ENCODE measurements at places on chromosomes 7 and 10.

GRCh38 chr7:7772397-7772821 lies 54.0 kb upstream of the RPA3 start:
- no peak for DNase-seq

DNA sequence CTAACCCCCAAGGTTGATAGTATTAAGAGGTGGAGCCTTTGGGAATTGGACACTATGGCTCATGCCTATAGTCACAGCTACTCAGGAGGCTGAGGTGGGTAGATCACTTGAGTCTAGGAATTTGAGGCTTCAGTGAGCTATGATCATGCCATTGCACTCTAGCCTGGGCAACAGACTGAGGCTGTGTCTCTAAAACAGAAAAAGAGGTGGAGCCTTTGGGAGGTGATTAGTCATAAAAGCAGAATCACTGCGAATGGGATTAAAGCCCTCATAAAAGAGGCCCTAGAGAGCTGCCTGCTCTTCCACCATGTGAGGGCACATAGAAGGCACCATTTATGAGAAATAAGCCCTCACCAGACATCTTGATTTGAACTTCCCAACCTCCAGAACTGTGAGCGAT lies 81.9 kb downstream of the SKAP2 start:
- no peak for DNase-seq

- DNase-seq: no peak
These were observed 133.5 kb downstream of the CHN2 start for GRCh38 chr7:29328045-29328444.

GRCh38 chr10:14947268-14947667 lies 6.6 kb downstream of the DCLRE1C start:
- no peak for DNase-seq

- no peak for DNase-seq
These were observed 3.5 kb upstream of the OIT3 start for GRCh38 chr10:72890086-72890485.

DNA sequence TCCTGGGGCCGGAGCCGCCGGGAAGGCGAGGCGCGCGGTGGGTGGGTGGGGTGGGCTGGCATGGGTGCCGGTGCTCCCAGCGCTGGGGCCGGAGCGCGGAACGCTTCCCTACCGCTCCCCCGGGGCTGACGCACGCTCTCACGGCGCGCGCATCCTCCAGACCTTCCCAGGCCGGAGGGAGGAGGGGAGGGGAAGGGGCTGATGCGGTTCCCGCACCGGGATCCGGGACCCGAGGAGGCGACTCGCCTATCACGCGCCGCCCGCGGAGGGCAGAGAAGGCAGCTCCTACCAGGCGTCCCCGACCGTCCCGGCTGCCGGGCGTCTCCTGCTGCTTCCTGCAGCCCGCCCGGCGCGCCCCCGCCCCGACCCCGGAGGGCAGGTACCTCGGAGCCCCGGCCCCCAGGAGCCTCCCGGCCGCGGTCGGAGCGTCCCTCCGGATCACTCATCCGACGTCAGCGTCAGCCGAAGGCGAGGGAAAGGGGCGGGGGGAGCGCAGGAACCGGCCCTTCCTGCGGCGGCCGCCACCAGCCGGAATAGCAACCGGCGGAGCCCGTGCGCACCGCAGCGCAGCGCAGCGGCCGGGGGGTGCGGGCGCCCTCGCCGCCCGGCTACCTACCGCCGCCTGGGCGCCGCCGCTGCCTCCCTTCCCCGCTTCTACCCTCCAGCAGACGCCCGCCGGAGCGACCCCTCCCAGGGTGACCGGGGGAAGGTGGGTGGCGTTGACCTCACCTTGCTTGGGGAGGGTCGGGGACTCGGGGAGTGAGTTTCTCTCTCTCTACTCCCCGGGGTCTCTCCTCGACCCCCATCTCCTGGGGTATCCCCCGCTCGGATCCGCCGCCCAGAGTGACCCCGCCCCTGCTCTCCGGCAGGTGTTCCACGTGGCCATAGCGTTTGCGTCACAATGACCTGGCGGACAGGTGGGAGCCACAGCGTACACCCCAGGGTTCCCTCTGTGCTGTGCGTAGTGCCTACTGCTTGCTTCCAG lies at the start of gene ICA1:
Gene ICA1, minus strand, starts transcription at position 457 of the 985 bp plus-strand sequence. CDS start 26,241 bp downstream, outside the sequence.
- peak; percentile 81 for DNase-seq

DNA sequence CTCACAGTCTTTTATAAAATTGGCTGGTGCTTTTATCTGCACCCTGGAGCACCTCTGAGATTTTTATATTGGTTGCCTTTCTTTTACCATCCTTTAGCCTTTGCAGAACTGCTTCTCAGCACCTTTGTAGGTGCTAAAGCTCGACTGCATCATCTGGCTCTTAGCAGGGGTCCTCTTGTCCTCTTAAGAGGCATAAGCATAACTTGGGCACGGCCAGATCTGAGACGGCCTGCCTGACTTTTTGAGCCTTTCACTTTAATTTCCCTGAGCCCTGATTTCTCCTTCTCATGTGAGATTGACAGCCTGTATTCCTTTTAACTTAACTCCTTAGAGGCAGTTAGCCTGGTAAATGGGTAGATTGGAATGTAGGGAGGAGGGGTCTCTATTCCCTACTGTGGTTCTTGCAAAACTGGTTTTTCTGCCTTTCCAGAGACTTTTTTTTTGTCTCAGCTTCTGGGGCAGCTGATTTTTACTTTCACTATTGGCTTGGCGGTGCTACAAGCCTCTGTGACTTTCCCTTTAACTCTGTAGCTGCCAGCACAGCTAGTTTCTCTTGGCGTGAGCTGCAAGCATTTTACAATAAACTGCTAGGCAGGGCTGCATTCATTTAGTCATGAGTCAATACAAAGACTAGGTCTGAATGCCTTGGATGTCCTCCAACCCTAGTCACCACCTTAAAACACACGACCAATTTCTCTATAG lies 24.0 kb downstream of the ZPBP start:
- DNase-seq: peak; percentile 44

DNA sequence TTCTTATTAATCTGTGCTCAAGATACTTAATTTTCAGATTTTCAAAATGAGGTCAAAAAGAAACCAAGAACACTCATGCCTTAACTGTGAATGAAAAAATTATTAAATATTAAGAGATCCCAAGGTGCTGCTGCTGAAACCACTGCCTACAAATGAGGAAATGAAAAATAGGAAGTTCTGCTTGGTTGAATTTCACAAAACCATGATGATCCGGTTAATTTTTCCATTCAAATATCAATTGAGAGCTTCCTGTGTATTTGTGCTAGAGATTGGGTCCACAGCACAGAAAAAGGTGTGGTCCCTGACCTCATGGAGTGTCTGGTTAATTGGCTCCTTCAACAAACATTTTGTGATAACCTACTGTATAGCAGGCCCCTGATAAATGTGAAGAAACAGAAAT lies 132.7 kb upstream of the YAE1 start:
- no peak for DNase-seq

- no peak for DNase-seq
These were observed 135.8 kb downstream of the ARID5B start for GRCh38 chr10:62037166-62037831.

GRCh38 chr10:63376560-63377304 lies 89.0 kb downstream of the JMJD1C start:
- DNase-seq: no peak

DNA sequence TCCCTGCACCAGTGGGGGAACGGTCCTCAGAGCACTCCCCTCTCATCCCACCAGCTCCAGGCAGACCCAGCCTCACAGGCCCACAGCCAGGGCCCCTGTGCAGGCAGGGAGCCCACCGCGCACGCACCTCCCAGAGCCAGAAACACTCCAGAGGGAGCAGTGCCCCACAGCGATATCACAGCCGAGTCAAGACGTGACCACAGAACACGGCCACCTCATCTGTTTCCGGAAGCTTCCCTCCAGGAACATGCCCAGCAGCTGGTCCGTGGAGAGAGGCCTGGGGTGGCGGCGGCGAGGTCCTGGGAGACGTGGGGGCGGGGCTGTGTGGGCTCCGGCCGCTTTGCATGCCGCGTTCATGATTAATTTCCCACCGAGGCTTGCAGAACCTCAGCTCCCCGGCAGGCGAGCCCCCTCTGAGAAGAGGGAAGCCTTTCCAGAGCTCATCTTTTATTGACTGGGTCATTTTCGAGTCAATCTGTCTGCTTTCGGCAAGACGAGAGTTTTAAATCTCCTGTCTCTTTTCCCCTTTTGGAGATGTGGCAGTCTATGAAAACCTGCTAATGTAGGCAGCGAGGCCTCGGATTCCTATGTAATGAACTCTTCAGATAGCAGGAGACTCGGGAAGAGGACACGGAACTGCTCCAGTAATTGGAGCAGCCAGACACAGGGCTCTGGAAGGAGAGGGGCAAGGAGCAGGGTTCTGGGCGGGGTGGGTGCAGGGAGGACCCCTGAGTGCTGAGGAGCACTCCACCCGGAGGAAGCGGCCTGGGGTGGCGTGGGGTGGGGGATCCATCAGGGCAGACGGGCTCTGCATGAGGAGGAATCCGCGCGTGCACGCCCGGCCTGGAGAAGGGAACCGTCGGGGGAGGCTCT lies 242.8 kb downstream of the ELFN1 start:
- peak; percentile 26 for DNase-seq

DNA sequence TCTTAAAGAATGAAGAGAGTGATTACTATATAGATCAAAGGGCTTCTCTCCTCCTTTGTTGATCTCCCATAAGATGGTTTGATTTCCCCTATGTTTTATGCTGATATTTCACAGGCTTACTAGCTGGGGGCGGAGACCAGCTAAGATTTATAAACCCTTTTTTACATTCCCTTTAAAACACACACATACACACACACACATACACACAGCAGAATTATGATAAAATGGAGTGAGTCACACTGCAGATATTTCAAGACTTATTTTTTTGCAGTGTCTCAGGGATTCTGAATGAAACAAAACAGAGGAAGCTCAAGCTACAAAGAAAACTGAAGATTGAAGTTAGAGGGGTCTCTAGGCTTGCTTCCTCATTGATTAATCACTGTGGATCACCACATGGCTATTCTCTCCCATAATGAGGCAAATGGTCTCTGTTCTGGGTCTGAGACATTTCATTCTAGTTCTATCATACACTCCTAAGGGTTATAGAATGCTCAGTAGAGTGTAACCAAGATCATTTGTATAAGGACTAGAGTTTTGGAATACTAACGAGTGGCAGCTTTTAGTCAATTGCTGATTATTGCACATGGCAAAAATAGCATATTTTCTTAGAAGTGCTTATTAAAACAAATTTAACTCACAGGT lies 18.6 kb downstream of the INA start:
- DNase-seq: no peak

GRCh38 chr7:32803406-32804141 lies 88.0 kb downstream of the KBTBD2 start:
- no peak for DNase-seq

GRCh38 chr10:29719281-29719675 lies 84.5 kb upstream of the SVIL start:
- no peak for DNase-seq

DNA sequence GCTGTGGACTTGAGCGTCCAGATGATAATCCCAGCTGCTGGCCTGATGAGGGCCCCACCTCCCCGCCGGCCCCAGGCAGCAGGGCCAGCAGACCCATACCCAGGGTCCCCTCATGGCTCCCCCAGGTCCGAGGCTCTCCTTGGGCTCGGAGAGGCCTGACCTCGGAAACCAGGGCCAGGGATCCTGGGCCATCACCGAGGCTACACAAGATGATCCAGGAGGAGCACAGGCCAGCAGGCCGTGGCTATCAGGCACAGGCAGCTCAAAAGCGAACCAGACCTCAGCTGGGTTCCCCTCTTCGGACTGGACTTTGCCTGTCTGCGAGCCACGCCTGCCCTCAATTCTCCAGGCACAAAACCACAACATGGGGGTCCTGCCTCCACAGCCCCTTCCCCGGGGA lies 17.4 kb downstream of the PDGFA start:
- DNase-seq: no peak

DNA sequence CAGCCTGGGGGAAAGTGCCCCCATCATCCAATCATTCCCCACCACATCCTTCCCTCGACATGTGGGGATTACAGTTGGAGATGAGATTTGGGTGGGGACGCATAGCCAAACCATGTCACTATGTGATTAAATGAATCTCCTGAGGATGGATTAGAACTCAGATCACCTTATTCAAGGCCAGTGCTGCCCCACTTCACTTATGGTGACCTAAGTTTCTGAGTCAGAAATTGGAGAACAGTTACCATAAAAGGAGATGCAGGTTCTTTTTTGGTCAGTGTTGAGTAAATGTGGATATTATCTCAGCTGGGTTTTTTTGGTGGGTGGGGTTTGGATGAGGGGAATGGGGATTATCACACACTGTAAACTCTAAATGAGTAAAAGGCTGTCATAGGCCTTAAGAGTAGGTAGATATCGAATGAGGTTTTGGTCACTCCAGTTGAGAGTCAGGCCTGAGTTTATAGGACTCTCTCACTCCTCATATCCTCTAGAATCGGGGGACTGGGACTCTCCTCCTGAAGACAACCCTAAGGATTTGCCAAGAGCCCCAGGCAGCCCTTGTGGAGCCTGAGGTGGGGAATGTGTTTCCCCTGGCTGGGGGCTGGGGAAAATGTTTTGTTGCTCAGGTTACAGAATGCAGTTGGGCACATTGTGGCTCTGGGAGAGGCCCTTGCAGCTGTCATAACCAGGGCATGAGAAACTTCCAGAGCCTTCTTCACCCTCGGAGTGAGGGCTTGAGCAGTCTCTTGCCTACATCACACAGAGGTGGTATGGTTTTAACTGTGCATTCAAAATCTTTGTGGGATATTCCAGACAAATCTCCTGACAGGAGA lies 213.0 kb downstream of the BAMBI start:
- no peak for DNase-seq

- no peak for DNase-seq
These were observed 172.6 kb downstream of the LRRTM3 start for GRCh38 chr10:67098461-67098860.

DNA sequence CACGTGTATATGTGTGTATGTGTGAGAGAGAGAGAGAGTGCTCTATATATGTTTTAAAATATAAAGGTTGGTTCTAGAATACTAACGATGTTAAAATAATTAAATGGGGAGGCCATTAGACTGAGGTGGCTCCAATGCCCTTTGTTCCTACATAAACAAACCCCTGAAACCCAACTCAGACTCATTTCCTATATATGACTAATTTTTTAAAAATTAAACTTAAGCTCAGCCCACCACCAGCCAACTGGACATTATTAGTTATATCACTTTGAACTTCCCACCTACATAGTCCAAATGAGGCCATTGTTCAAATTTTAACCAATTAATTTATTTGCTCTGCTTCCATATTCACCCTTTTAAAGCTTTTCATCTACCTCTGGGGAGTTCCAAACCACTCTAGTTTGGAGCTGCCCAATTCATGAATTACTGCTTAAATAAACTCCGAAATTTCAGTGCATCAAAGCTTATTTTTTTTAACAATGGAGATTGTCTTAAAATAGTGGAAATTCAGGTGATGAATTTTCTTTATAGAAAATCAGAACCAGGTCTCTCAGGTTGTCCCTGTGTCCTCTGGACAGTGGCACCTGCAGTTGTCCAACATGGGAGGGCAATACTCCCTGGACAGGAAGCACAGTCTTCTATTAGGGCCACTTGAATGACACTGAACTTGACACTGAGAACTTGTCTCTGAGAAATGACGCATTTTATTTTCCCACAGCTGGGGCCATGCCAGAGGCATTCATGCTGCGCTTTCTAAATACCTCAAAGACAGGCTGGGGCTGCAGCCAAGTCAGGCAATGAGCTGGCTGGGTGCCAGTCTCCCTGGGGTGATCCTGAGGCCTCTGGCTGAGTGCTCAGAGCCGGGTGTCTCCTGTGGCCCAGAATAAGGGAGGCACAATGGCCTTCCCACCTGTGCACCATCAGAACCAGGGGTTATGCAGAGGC lies 109.5 kb upstream of the TMEM72 start:
- peak; percentile 78 for DNase-seq
